ENCODE measurements at places on chromosomes 12 and 14.
A peak's percentile ranks its signal among the peaks of the same experiment; 100 is the strongest.

GRCh38 chr14:77053046-77053841 is 24.7 kb upstream of the IRF2BPL start:
- peak; percentile 77 for DNase-seq

DNA sequence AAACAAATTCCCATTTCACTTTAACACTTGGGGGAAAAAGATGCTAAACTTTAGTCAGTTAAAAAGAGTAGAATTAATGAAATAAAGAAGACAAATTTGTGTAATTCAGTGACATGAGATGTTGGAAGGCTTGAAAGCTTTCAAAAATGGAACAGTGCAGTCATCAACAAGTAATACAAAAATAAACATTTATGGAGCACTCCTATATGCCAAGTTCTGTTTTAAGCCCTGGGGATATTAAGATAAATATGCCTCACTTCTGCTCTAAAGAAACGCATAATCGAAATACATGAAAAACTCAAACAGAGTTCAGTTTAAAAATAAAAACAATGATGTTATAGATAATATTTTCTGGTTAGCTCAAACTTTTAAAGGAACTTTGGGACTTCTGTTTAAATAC is 93.0 kb downstream of the KCNH5 start:
- no peak for DNase-seq

GRCh38 chr14:89915114-89915878 is 39.2 kb downstream of the EFCAB11 start:
- peak; percentile 37 for DNase-seq

GRCh38 chr12:54593135-54593534 is 4.7 kb upstream of the PPP1R1A start:
- DNase-seq = no peak

GRCh38 chr14:93967637-93968250 is 8.6 kb downstream of the ASB2 start:
- DNase-seq = no peak

DNA sequence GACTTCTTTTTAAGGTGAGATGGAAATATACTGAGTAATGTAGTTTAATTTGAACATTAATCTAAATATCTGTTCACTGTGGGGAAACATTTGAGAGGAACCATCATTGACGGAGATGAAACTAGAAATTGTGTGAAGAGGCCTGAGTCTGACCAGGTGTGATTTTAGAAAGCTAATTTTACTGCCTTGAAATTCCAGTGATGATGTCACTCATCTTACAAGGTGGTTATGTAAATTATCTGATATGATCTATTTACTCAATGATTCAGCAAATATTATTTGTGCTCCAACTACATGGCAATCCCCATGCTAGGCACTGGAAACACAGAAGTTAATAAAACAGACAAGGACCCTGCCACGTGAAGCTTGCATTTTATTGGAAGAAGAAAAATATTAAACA is 435.7 kb upstream of the DCN start:
- no peak for DNase-seq

DNA sequence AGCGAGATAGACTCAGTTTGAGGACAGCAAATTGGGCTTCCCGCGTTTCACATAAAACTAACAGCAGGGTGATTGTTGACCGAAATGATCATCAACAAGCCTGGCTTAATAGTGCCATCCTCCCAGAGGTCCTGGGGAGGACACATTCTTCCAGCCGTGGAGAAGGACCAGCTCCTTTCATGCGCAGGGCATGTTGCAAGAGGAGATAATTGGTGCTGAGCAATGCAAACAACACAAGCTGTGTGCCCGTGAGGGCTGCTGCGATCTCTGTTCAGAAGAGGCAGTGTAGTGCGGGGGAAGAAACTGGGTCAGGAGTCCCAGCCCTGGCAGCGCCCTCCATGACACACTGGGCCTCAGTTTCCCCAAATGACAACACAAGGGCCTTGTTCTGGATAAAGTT is 54.3 kb downstream of the CCDC85C start:
- DNase-seq = no peak

DNA sequence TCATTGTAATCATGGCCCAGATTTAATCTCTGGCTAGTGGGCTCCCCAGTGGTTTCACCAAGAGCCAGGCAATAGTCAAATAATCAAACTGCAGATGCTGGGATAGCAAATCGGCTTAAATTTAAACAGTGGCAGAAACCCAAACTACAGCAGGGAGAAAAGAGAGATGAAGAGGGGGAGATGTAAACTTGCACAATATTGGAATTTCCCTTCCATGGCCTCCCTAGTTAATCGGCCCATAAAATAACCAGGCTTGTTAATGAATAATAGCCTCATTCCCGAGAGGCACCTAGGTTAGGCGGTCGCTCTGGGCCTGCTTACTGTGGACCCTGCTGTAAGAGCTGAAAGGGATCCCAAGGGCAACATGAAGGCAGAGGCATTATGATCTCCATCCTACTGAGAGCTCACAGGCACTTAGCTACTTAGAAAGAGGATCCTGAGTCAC is 116.2 kb downstream of the NUAK1 start:
- DNase-seq = no peak

- DNase-seq = no peak
These were observed 8.9 kb downstream of the SLC7A8 start for GRCh38 chr14:23174296-23175184.

DNA sequence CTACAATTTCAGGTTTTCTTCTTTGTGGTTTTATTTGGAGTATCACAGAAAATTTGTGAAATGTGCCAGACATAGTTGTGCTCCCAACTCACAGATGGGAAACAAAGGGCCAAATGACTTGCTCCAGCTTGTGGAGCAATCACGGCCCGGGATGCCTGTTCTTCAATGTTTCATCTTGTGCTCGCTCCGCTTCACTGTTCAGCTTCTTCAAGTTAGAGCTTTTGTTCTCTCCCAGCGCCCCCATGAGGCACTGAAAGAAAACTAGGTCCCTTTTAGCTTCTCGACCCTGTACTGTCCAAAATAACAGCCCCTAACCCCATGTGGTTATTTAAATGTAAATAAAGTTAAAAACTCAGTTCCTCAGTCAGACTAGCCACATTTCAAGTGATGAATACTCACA is 187.9 kb upstream of the STXBP6 start:
- no peak for DNase-seq

DNA sequence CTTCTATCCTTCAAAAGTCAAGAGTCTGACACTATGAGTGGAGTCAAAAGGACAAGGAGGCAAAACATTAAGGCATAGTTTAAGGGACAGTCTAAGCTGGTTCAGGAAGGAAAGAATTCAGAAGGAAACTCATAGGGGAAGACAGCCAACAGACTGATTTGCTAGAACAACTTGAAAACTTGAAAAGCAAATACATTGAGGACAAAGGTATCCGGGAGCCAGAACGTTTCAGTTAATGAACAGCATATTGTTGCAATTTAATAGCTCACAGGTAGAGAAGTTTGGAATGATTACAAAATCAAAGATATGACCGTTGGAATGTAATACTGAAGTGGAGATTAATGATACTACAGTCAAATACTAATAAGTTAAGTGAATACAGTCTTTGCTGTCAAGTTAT is 312.8 kb upstream of the RPL10L start:
- DNase-seq = no peak

GRCh38 chr12:93032758-93033157 is 103.7 kb upstream of the EEA1 start:
- no peak for DNase-seq

DNA sequence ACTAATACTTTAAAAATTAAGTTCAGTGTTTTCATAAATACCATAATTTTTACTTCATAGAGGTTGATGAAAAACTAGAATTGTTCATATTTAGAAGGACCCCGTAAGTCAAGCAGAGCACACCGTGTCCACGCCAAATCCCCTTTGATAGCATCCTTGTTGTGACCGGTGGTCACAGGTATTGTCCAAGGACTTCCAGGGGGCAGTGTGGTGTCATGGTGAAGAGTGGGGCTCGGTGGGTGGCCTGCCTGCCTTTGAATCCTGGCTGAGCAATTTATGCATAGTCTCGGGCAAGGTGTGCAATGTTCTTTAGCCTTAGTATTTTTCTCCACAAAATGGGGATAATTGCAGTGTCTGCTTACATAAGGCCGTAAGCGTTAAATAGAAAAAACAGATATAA is 169.9 kb downstream of the KTN1 start:
- no peak for DNase-seq

DNA sequence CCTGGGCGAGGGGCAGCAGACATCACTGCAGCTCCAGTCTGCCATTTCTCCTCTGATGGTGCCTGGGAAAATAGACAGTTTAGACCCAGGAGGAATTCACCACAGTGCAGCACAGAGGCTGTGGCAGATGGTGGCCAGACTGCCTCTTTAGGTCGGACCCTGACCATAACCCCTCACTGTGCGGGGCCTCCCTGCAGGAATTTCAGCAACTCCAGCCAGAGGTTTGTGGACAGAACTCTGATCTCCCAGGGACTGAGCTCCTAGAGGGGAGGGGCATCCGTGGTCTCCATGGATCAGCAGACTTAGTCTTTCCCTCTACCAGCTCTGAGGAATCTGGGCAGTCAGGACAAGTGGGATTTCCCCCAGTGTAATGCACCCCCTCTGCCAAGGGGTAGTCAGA is 106.5 kb downstream of the ZC3H14 start:
- no peak for DNase-seq

DNA sequence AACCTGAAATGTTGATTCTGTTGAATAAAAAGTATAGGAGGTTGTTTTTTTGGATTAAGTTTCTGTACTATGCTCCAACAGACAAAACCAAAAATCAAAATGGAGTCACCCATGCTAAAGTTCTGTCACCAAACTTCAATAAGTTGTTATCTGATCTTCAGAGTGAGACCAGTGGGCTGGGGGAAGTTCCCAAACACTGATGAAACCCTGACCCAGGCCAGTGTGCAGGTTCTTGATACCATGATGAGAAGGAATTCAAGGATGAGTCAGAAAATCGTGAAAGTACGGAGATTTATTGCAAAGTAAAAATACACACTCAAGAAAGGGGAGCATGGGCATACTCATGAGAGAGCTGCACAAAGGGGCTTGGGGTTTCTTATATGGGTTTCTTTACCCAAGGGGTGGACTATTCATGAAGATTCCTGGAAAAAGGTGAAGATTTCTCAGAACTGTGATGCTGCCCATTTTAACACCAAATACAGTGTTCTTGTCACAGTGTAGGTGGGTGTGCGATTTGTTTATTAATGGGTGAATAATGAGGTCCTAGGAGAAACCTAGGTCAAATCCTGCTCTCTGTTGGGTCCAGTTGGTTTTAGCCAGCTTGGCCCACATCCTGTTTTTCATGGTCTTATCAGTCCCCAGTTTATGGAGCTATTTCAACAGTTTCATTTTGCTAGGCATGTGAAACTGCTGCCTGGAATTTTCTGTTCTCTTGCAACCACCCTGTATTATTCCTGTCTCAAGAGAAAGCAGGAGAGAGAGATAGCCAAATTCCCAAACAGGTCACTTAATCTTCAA is 27.5 kb upstream of the DENND5B start:
- DNase-seq = no peak

DNA sequence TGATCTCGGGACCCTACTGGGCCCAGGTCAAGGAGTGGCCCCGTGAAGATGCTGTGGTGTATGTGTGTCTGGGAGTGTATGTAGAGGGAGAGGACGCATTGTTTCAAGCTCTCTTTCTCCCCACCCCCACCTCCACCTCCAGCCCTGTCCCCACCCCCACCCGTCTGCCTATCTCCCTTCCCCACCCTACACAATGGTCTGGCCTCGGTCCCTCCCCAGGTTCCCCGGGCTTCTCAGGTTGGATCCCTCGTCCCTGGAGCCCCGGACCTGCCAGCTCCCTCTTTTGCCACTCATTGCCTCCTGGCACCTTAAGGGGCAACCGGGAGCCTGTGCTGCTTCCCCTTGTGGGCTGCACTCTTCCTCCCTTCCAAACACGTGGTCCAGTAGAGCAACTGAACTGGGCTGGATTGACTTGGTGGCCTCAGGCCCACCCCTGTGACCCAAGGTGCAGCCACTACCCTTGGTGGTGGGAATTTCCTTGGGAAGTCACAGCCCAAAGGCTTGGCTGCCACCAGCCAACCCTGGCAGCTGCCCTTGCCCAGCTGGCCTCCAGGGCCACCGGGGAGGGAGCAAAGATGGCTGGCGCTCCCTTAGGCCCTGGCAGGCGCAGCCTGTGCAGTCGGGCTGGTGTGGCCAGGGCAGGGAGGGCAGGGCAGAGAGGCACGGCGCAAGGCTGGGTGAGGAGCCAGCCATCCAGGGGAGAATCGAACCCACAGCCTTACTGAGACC is 628 bp downstream of the VRTN start:
- no peak for DNase-seq

GRCh38 chr12:47085815-47086252 is 6.1 kb upstream of the AMIGO2 start:
- peak; percentile 20 for DNase-seq

DNA sequence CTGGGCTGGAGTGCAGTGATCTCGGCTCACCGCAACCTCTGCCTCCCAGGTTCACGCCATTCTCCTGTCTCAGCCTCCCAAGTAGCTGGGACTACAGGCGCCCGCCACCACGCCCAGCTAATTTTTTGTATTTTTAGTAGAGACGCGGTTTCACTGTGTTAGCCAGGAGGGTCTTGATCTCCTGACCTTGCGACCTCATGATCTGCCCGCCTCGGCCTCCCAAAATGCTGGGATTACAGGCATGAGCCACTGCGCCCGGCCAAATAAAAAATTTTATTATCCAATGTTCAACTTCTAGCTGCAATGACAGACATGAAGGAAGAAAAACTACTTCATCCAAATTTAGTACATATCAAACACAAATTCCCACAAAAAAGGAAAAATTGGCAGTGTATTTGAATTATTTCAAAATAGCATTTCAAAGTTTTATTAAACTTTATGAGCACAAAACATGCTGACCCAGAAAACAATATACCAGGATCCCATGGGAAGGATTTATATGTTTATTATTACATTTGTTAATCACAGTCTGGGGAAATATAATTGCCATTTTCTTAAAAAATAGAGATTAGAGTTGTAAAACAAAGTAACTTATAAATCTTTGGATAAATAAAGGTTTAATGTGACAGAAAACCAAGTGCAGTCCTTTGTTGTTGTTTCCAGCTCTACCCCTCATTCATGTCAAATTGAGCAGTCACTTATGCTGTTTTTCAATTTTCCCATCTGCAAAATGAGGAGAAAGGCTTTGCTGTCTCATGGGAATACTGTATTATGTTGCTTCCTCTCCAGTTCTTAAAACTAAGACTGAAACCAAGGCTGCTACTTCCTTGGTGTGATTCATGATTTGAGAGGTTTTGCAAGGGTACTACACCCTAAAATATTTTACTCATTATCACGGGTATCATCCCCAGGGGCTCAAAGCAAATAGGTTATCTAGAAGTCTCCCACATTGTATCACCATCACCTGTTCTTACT is 155.2 kb upstream of the AVPR1A start:
- DNase-seq = no peak

DNA sequence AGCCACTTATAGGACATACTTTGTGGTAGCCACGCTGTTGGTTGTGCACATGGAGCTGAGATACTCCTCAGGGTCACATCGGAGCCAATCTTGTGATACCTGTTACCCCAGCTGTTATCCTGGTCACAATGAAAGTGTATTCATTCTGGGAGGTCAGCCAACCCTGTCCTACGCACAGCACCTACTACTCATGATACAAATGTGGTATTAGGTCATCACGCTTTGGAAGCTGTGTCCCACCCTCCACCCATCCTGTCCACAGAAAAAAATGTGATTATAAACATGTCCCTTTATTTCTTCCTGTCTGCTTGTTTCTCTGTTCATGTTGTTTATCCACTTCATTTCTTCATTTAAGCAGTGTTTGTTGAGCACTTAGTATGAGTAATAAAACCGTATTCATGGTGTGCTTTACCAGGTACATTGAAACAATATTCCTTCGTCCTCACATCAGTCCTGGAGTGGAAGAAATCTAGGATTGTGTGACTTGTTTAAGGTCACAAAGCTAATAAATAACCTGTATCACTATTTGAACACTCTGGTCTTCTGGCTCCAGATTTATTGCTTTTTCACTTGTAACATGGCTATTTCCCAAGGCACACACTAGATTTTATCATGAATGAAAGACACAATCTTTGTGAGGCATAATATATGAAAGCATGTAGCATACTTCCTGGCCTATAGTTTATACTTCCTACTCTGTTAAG is 73.1 kb downstream of the DERA start:
- DNase-seq = no peak

Measured in stimulated activated CD8-positive, alpha-beta memory T cell treated with anti-CD3 and anti-CD28 coated beads, Interleukin-12 subunit alpha, Interleukin-12 subunit beta, amount 100 ng/mL, for 1 hour (primary cell).